ENCODE measurements at places on chromosomes 3 and 15.

DNA sequence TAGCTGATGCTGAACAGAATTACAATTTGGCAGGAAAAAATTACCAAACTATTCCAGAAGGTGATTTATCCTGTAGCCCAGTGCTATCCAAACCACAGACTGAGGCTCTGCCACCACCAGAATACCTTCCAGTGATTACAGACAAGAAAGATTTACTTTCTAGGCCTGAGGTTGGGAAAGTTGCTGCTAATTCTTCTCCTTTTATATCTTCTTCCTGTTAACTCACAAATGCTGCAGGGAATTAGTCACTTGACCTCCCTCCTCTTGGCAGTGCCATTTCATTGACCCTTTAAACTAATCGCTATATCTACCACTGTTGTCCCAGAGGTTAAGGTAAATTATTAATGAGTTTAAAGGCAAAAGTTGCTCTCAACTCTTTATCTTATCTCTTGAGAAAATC lies 118.4 kb downstream of the CTNNB1 start:
- no peak for DNase-seq

DNA sequence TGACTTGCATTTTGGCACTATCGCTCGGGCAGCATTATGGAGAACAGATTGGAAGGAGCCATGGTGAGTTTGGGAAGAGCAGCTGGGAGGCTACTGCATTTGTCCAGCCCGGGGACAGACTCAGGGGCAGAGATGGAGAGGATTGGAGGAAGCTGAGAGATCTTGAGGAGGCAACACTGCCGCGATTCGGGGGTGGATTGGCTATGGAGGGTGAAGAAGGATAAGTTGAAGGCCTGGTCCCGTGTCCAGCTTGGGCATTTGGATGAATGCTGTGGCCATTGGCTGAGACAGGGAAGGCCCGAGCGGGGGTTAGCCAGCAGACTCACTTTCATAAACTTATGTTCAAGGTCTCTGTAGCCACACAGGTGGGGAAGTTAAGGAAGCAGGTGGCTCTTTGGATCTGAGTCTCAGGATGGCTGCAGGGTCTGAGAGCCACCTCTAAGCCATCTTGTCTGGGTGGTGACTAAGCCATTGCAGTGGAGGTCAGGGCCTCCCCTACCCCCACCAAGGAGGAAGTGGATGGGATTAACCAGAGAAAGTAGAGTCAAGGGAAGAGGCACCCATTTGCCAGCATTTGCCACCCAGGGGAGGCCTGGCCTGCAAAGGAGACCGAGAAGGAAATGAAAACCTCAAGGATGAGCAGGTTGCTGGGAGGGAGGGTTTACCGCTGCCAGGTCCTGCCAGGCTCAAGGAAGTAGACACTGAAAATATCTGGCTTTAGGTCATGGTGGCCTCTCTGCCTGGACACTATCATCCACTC lies 144.0 kb upstream of the TLE3 start:
- DNase-seq = no peak

DNA sequence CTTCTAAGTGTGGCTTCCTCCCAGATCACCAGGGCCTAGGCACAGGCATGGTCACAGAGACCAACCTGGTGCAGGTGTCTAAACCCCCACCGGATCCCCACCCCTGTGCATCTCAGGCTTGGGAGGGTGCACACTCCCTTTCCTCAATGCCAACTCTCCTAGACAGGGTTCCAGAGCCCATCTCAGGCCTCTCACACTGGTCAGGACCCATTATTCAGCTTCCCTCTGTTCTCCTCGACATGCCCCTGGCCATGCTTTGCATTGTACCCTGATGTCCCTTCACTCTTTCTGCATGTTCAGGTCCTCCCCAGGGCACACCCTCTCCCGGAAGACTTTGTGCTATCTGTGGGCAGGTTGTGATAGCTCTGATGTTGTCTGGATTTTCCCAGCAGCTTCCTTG lies 23.5 kb downstream of the FGD5 start:
- no peak for DNase-seq

- no peak for DNase-seq
Observed at GRCh38 chr3:13706451-13706850, 157.5 kb downstream of the FBLN2 start.

GRCh38 chr3:62184559-62184958 lies 188.8 kb downstream of the FEZF2 start:
- no peak for DNase-seq

Measured in CD4-positive, alpha-beta T cell treated with Interleukin-10 for 1 hour (primary cell).